Left cardiac atrium (tissue), 4 donors: ENCODE measurements at places on chromosomes 12 and 14. TPM values are rescaled to one million over a fixed set of nuclear protein-coding genes. Genes with fewer than 3 reads are reported as not detected.

DNA sequence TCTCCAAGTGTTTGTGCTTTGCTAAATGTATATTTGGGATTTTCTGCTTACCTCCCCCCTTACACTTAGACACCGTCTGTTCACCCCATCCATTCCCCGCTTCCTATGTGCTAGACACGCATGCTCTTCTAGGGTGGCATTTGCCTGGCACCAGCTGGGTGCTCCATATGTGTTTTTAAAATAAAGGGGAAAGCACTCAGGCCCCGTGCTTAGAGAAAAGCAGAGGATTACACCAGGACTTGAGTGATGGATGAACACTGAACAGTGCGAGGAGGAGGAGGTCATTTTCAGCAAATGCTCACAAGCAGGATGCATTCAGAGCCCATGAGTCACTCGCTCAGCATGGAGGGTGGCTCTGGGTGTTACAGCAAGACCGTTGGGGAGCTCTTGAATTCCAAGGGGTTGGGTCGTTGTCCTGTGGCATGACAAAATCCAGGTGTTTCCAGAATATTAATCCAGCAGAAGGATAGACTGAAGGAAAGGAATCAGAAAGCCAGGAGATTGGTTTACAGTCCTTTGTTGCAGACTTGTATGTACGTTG is 2.9 kb upstream of the BDKRB1 start:
- no peak for DNase-seq

- no peak for DNase-seq
Measured at GRCh38 chr12:15707516-15708199, 81.5 kb downstream of the EPS8 start.

LRRIQ1 gene
- total RNA-seq = 0.21 TPM

DNA sequence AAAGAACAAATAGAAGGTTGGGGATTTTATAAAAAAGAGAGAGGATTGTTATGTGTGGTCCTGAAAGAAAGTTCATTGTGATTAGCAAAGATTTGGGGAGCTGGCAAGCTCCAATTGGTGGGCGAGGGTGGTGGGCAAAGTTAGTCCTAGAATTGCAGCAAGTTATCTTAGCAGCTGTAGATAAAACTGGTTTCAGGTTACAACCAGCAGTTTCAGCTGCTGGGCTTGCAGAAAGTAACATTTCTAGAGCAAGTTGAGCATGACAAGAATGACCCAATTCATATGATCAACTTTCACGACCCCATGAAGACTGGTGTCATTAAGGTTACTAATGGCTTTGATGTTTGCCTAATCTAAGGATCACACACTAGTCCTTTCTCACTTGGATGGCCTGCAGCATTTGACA is 177.9 kb upstream of the NUDT4 start:
- no peak for DNase-seq

DNA sequence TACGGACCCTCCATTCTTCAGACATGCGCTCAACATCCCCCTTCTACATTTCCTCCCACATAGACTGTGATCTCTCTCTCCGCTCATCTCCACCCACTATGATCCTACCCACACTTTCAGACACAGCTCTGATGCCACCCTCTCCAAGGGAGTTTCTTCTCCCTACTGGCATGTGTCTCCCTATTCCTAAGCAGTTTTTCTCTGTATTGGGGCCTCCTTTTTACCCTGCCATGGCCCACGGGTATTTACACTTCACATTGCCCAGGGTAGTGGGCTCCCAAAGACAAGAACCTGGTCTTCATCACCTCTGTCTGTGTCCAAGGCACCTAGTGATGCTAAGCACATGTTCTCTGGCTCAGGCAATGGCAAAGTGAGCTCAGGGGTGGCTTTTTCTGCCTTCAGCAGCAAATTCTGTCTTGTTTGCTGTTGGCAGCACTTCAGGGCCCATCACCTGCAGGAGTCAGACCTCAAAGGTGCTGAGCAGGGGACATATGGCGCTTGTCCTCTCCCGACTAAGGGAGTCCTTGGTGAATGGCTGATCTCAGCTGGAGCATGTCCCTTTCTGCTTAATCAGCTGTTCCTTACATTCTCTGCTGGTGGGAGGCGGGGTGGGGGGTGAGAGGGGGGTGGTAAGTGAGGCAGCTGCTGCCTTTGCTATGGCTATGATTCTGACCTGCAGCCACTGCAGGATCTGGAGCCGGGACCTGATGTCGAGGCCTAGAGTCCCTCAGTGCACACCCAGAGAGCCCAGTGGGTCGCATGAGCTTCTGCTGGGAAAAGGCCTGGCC is 256.8 kb downstream of the PCNX1 start:
- no peak for DNase-seq
